ENCODE measurements at places on chromosomes 5 and 9.

DNA sequence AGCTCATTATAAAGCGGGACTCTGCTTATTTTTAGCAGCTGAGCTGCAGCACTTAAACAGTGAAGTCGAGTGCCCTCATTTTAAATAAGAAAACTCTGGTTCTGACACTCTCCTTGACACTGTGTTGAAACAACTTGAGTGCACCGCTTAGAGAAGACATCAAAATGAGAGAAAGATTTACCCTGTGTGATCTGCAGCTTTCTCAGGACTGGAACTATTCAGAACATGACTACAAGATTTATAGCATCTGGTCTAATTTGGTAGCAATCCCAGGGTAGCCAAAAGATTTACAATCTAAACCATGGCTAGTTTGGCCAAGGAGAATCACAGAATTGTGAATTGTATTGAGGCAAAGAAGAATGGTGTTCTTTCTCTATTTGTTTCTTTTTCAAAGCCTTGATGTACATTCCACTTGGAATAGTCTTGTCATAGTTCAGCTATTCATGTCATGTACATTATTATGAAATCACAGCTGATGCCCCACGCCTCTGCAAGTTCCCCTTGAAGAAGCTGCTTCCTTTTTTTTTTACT, 38.7 kb downstream of the PLEKHG4B start:
- no peak for DNase-seq

DNA sequence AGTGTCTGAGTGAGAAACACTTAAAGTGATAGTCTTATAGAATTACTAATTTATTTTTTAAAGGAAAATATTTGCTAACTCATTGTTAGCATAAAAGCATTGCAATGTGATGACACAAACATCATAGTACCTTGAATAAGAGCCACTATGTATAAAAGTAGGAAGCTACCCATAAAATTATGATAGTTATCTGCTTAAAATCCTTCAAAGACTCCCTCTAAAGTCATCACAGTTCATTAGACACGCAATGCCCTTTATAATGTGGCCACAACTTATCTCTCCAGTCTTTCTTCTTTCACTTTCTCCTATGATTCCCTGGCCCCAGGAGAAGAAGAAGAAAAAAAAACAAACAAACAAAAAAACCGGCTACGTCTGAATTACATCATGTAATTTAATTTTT, 1144.0 kb upstream of the NUDT12 start:
- no peak for DNase-seq

DNA sequence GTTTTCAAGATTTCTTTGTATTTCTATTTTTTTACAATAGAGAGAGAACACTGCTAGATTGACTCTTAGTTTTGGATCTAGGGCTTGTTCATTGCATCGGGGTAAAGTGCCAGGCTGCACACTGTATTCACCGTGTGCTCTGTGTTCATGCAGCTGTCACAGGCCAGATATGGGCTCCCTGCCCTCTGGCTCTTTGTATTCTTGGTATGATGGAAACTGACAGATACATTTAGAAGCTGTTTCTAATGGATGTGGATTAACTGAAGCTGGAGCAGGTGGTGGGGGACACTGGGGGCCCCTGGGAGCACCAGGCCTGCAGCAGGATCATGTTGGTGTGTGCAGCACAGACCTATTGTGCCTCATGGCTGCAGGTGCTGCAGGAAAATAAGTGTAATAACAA, 28.0 kb downstream of the SLC36A1 start:
- no peak for DNase-seq

DNA sequence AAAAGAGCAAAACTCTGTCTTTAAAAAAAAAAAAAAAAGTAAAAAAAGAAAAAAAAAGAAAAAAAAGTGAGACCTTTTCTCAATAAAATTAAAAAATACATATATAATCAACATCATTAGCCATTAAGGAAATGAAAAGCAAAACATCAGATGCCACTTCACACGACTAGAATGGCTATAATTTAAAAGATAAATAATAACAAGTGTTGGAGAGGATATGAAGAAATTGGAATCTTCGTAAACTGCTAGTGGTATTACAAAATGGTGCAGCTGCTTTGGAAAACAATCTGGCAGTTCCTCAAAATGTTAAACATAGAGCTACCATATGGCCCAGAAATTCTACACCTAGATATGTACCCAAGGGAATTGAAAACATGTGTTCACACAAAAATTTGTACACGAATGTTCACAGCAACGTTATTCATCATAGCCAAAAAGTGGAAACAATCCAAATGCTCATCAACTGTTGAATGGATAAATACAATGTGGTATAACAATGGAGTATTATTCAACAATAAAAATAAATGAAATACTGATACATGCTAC, 45.3 kb upstream of the SIL1 start:
- DNase-seq, result no peak

DNA sequence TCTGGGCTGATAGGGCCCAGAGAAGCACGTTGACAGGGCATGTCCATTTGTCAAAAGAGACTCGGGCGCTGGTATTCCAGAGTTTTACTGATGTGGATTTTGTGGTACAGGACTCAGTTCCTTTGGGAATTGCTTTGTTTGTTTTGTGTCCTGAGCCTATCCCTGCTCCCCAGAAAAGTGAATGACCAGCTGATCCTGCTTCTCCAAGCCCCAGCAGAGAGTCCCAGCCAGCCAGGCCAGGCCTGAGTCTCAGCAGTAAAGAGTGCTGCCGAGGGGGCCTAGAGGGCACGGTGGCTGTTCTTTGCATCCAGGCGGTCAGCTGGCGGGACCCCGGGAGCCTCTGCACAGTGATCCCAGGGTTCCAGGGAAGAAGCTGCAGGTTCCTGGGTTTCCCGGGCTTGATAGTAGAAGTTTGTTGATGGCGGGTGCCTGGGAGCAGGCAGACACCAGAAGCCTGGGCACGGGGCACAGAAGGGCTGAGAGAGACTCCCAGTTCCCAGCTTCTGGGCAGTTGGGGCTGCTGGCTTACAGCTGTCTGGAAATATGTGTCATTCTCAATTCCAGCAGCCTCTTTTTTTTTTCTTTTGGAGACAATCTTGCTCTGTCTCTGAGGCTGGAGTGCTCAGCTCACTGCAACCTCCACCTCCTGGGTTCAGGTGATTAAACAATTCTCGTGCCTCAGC, 8.7 kb downstream of the PRDM12 start:
- peak; percentile 16 for DNase-seq

DNA sequence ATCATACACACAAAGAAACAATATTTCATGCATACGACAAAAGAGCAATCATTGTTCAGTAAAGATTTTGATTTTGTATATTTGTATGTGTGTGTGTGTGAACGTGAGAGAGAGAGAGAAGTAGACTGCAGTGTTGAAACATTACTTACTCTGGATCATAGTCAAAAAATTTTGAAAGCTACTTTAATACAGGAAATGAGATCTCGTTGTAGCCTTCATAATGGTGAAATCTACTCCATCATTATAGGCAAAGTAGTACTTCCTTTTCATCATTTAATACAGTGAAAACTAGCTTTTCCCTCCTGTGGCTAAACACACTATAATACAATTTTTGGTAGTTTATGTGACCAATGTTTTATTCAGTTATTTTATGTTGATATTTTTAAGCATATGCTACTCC, 1427.7 kb upstream of the C9orf72 start:
- no peak for DNase-seq

Data from D341Med (cell line).